ENCODE measurements at places on chromosomes 1 and 21.

- no peak for DNase-seq
These were observed 64.6 kb downstream of the SLC66A1 start for GRCh38 chr1:19376428-19377372.

- DNase-seq, result no peak
These were observed 2.7 kb downstream of the FCER1G start for GRCh38 chr1:161217831-161218230.

- DNase-seq, result no peak
These were observed 26.5 kb upstream of the TENT5C start for GRCh38 chr1:117579221-117579906.

DNA sequence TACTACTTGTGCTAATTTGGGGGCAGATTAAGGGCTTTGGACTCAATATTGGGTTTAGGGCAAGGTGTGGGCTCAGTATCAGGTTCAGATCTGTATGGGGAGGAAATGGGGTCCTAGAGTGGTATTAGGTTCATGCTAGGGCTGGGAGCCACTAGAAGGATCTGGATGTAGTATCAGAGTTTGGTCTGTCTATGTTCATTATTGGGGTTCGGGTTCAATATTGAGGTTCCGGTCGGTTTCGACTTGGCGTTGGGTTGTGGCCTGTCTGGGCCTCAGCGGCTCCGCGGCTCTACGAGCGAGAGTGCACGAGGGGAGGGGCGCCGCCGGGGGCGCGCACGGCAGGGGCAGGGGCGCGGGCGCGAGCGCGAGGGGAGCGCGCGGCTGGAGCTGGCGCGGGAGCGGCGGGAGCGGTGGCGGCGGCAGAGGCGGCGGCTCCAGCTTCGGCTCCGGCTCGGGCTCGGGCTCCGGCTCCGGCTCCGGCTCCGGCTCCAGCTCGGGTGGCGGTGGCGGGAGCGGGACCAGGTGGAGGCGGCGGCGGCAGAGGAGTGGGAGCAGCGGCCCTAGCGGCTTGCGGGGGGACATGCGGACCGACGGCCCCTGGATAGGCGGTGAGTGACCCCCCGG lies at the start of gene PTPRF:
TSS of gene PTPRF (plus strand) at position 401 of the 624 bp plus-strand sequence. CDS start 14,193 bp downstream, outside the sequence.
- DNase-seq, result no peak

DNA sequence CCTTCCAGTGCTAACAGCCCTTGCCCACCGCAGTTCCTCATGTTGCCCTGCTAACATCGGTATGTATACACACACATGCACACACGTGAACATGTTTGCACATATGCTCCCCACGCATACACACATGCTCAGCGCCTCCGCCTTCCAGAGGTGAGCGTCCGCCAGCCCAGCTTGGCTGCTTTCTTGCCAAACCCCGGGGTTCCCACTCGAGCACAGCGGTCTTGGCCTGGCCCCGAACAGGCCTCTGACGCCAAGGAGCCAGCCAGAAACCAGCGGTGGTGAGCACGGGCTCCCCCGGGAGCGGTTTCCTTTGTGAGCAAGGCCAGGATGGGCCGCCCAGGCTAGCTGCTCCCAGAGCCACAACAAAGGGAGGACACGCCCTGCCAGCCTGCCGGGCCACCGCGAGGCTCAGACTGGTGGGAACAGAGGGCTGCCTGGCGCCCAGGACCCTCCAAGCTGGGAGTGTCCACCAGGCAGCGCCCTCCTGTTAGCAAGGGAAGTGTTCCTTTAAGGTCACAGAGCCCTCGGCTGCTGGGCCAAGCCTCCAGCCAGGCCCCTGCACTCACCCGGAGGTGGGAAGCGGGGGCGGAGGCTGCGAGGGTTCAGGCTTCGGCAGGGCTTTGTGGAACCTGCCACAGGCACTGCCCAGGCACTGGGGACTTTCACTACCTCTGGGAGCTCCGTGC lies 65.4 kb downstream of the ALPL start:
- no peak for DNase-seq

- DNase-seq, result no peak
These were observed 249.9 kb downstream of the NFIA start for GRCh38 chr1:61332196-61332753.

- no peak for DNase-seq
These were observed 257.1 kb downstream of the GRIK3 start for GRCh38 chr1:36776948-36777831.

DNA sequence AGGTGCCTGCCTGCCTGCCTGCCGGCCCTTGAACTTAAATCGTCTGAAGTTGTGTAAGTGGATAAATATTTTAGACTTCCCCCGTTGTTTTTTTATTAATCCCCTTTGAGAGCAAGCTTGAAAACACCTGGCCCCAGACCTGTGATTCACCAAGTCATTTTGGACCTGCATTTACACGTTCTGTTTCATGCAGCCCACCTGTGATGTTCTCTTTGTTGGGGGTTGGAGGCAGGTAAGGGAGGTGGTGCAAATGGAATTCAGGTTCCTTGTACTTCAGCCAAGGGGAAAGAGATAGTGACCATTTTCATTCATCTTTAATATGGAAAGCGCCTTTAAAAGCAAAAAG lies 1.2 kb downstream of the SLC37A1 start:
- DNase-seq, result no peak

GRCh38 chr1:16969057-16969611 lies 11.3 kb downstream of the MFAP2 start:
- DNase-seq, result no peak

GRCh38 chr1:220701974-220702373 lies 11.8 kb downstream of the C1orf115 start:
- DNase-seq, result no peak

DNA sequence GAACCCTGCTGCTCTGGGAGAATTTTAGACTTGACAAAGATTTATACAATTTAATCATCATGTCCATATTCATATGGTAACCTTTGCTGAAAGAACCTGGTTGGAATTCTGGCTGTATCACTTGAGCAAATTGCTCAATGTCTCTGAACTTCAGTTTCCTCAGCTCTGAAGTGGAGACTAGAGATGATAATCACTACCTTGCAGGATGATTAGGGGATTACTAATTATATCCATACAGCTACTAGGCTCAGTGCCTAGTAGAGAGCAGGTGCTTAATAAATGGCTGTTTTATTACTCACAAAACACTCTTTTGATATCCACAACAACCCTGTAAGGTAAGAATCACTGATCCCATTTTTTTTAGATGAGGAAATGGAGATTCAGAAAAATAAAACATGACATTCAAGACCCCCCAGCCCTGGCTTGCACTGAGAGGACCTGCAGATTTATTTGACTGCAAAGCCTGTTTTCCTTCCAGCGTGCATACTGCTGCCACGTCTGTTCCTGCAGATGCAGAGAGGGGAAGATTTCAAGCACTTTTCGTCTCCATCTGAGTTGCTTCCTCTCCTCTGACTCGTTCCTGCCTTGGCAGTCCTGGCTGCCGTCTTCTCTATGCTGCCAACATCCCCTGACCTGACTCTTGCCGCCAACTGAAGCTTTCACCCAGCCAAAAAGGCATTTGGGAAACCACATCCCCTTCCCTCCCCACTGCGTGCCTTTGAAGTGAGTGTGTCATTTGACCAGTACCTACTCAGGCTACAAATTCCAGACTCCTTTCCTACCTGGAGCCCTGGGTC lies 203.0 kb downstream of the PLPP3 start:
- no peak for DNase-seq

DNA sequence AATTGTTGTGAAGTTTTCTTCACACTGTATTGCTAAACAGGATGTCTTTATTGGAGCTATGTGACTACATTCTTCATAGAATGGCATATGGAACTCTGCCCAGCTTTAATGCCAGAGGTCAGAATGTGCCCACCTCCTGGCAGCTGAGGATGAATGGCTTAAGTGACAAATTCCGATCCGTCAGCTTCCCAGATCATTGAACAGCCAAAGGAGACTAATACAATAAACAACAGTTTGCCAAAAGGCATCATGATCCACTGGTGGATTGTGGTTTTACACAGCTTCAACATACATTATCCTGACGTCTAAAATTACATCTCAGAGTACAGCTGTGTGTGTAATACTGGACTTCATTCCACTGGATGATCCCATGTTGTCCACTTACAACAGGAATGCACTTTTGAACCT lies 68.7 kb upstream of the C1orf105 start:
- no peak for DNase-seq
